ENCODE measurements at places on chromosomes 1 and 21.

DNA sequence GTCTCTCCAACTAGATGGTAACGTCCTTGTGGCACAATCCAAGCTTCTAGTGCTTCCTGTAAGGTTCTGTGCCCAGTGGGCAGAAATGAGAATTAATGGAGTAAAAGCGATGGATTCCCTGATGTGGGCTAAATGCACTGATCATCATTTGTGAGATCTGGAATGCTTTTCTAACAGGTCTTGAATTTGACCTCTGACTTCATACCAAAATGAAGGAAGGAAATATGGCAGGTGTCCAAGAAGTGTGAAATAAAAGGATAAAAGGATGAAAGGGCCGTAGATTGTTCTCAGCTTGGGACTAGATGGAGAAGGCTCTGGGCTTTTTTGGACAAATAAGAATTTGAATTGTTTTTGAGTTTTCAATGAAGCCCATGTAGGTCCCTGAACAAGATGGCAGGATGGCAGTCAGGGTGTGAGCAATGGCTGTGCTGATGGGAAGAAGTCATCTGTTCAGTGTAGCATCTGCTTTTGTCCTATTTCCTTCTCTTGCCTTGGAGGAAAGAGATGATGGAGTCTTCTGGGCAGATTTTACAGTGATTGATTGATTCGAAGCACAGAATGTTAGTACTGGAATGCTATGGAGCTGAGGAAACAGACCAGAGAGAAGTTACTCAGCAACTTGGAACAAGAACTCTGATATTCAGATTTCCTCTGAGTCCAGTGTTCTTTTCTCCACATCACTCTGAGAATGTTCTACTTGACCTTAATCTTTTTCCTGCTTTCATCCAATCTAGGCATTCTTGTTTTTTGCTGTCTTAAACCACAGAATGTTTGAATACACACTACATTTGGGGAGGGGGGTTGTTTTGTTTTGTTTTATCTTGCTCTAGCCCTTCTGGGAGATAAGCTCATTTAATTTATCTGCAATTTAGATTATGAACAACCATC lies 286.0 kb downstream of the HLX start:
- no peak for DNase-seq

DNA sequence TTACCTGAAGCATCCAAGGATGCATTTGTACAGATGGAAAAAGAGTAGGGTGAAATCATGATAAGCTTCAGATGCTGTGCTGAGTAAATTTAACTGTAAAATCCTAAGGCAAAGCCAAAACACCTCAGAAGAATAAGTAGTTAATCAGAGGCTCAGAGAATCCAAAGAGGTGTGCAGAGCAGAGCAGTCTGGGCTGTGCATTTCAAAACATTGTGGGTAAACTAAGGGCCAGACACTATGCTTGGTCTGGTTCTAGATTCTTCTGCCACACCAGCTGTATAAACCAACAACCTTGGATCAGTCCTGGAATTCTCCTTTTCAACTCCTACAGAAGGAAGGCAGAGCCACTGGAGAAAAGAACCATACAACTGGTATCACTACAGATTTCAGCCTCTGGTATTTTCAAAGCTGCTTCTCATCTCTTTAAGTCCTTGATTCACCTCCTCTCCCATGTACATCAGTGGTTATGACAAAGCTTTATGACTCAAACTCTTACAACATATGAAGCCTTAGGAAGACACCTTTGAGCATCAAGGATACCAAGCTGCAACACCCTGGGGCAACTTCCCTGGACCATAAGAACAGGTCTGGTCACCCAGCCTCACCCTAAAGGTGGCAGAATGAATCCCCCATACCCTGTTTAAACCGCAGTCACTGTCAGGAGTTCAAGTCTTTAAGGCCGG lies 11.6 kb upstream of the HIPK1 start:
- DNase-seq = no peak

DNA sequence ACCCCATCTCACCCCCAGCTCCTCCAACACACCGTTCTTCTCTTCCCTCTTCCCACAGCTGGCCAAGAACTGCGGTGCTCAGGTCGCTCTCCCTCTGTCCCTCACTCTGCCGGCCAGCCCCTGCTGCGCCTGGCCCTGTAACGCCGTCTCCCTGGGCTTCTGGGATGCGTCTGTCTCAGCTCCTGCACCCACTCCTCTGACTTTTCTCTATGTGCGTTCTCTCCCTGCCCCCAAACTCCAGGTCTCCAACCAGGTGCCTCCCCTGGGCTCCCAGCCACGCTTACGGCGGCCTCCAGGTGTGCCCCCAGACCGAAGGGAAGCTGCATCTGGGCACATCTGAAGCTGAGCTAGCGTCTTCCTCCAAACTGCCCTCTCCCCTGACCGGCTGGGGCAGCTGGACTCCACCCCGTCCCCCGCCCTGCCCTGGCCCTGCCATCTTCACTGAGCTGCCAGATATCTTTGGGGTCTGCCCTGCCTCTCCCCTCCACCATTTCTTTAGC lies 2.6 kb downstream of the KRTAP10-12 start:
- no peak for DNase-seq

- DNase-seq = no peak
These were observed 806.7 kb upstream of the PRMT6 start for GRCh38 chr1:106249810-106250209.

DNA sequence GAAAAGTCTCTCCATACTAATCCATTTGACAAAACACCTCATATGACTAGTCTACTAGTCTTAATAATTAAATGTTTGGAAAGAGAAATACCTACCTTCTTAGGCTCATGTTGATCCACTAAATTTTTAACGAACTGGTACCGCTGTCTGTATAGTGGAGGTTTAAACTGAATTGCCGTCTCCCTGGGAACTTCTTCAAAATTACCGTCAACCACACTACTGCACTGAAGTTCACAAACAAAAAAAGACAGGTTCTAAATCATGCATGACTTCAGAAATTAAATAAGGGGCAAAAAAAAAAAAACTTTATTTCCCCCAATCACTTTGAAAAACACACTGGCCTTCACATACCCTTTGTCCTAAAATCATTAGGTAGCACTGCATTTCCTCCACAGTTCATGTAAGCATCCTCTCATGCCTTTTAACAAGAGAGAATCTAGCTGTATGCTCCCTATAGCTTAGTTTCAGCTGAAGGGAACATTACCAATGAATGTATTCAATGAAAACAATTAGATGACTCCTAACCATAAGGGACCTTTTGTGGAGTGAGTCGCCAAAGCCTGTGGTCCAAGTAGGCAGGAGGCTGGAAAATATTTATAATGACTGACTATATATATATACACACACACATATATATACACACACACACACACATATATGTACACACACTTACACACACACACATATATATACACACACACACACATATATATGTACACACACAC lies 3.4 kb downstream of the HENMT1 start:
- DNase-seq = no peak

- DNase-seq = no peak
These were observed 120.1 kb downstream of the SEC16B start for GRCh38 chr1:177849579-177850290.

DNA sequence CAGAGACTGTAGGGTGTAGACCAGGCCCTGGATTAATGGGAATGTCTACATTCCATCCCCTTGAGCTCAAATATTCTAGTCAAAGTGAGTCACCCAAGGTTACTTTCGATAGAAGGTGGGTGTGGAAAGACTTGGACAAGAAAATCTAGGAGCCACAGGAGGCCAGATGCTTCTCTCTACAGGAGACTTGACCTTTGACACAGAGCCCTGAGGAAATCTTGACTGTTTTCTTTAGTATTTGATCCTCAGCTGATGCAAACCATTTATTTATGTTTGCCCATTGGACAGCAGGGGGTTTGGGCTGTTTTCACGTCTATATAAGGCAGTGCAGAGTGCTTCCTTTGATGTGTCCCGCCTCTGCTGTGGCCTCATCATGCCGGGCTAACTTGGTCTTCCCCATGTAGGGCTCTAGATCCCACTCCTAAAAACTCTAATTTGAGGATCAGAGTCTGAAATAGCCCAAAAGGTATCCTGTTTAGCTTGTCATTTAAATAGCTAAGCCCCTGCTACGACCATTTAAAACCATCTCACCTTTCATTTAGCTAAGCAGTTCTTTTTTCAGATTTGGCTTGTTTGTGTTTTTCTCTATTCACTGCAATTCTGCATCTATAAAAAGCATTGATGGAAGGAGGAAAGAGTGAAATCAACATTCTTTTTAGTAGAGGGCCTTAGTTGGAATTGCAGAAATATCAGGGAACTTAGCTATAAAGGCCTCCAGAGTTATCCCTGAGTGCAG lies 15.5 kb upstream of the MAP3K7CL start:
- no peak for DNase-seq

DNA sequence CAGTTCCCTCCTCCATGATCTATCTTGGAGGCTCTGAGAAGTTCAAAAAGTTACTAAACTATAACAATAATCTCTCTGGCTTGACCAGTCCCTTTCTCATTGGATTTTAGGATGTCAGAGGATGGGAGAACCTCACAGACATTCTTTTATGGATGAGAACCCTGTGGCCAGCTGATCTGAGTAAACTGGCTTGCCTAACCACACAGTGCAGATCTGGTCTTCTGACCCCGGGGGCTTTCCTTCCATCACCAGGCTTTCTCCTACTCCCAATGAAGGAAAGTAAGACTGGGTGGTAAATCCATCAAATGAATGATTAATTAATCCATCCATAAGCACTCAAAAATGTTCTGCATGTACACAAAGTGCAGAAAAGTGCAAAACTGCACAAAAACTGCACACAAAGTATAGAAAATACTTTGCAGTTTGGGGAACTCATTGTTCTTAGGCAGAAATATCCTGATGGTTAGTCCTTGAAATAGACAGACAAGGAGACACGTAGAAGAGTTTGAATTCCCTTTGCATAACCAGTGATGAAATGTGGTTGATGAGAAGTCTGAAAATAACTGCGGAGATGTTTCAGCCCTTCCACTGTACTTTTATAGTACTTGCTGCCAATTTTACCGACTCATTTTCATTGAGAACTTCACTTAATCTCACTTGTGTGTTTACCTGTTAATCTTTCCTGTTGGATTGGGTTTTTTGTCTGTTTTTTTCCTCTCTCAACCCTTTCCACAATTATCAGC lies 2.5 kb upstream of the F3 start:
- no peak for DNase-seq

GRCh38 chr1:30327370-30328099 lies 395.9 kb downstream of the MATN1 start:
- no peak for DNase-seq

- DNase-seq = no peak
These were observed 23.9 kb upstream of the PBX1 start for GRCh38 chr1:164534863-164535610.

DNA sequence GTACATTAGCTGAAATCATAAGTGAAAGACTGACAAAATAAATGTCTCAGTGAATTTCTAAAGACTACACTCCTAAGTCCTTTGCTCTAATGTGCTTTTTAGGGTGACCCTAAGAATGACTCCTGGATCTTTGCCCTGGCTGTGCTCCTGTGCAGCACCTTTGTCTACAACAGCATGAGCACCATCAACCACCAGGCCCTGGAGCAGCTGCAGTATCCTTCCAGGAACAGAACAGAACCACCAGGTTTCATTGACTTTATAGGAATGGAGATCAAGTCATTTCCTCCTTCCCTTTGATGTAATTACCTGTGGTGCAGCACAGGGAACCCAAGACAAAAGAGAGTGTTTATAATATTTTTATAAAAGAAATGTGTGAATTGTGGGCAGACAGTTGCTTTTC lies 14.1 kb downstream of the GBP6 start:
- no peak for DNase-seq

DNA sequence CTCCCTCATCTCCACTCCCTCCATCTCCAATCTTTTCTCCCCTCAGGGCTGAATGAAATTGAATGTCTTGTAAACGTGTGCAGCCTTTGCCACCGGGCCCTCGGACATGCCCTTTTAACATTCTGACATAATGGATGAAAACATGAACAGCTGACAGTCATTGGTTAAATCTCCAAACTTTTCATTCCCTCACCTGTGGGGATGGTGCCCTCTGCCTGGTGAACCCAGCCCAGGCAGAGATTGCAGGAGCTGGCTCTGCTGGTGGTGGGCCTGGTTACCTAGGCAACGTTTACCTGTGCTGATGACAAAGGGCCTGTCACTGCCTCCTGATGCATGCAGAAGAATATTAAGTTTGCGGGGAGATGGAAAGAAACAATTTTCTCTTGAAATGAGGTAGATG lies 21.3 kb downstream of the ST6GALNAC3 start:
- DNase-seq = no peak

DNA sequence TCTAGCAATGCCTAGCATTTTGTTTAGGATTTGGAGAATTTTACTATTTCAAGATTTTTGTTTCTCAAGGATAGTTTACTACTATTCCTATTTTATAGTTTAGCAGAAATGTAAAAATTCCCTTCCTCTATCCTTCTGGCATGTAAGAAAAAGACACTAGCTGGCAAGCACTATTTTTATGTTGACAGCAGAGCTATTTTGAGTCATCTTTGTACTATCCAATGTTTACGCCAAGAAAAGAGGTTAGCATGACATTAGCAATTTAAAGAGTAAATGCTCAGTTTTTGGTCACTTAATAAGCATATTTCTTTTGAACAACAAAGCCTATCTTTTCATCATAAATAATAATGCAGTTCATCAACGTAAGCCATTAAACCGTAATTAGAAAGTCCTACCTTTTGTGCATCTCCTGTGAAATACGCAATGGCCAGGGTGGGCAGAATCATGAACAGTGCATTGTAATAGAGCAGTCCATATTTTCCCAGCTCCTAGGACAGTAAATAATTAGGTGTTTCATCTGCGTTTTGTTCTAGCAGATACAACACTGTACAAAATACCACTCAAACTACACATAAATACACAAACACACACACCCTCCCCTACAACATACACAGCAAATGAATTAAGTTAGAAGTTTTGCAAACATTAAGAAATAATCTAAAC lies 12.0 kb downstream of the SLC35D1 start:
- DNase-seq = no peak

- DNase-seq = no peak
These were observed 13.1 kb upstream of the ZRANB2 start for GRCh38 chr1:71093938-71094337.

- no peak for DNase-seq
These were observed 54.0 kb upstream of the CSF3R start for GRCh38 chr1:36536727-36537126.

DNA sequence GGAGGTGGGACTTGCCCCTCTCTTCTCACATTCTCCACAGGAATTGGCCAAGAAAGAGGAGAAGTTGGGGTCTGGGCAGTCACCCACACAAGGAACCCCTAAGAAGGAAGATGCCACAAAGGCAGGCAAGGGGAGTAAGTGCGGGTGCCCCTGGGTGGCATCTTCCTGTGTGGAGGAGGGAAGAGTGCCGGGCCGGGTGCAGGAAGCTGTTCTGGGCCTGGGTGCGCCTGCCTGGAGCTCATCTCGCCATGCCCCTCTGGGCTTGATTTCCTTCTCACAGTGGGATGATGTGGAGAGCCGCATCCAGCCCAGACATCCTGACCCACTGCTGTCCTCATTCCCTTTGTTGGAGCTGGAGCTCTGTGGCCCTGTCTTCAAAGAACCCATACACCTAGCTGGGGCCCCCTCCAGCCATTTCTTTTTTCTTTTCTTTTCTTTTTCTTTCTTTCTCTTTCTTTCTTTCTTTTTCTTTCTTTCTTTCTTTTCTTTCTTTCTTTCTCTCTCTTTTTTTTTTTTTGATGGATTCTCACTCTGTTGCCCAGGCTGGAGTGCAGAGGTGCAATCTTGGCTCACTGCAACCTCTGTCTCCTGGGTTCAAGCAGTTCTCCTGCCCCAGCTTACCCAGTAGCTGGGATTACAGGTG lies 9.3 kb downstream of the LRRC71 start:
- no peak for DNase-seq

GRCh38 chr1:89719502-89720306 lies 86.8 kb downstream of the LRRC8C start:
- DNase-seq = no peak

- DNase-seq = no peak
These were observed 58.3 kb downstream of the LUZP1 start for GRCh38 chr1:23110391-23110790.

GRCh38 chr1:45979074-45979777 lies 153.2 kb downstream of the PIK3R3 start:
- no peak for DNase-seq
